SJCRH30 (cell line): ENCODE measurements at places on chromosomes 2 and 18.

GRCh38 chr2:98558852-98559530, 49.3 kb downstream of the COA5 start:
- DNase-seq = no peak

GRCh38 chr2:26607698-26608097, 33.5 kb downstream of the CIB4 start:
- no peak for DNase-seq

- DNase-seq = no peak
Measured at GRCh38 chr2:236852100-236852976, 233.4 kb upstream of the COPS8 start.

DNA sequence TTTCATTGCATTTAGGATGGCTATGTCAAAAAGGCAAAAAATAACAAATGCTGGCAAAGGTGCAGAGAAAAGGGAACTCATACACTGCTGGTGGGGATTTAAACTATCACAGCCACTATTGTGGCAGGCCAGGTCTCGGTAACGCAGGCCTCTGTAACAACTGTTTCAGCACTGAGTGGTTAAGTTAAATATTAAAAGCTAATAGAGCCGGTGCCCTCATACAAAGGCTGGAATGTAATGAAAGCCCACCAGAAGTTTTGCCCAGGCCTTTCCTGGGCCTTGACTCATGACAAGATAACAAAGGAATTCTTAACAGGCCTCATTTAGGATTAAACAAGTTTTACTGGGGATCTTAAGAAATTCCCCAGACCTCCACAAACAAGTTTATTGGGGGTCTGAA, 10.7 kb downstream of the MERTK start:
- no peak for DNase-seq

- DNase-seq = no peak
Measured at GRCh38 chr18:7778181-7778580, 211.1 kb downstream of the PTPRM start.

- DNase-seq = no peak
Measured at GRCh38 chr18:63378919-63379638, 12.1 kb upstream of the KDSR start.

DNA sequence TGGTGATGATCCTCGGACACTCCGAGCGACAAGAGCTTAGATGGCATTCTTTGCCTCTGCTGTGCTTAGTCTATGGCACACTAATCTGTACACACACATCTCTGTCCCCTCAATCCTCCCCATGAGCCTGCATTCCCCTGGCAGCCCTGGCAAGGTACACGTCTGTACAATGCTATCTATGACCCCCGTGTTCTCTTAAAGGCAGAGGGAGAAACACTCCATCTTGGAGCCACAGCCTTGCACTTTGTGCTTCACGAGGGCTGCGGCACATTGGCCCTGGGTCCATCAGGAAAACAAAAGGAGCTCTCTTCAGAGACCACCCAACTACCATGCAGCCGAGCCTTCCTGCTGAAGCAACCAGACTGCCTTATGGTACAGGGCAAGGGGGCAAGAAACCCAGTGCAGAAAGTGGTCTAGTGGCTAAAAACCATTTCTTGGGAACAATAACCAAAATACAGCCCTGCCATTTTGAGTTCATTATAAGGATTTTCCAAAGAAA, 42.5 kb downstream of the STEAP3 start:
- DNase-seq = no peak
